Stomach (tissue), 19 donors: ENCODE measurements at places on chromosomes 5 and 9. TPM values are rescaled to one million over a fixed set of nuclear protein-coding genes. Genes with fewer than 3 reads are reported as not detected.
A peak's percentile ranks its signal among the peaks of the same experiment; 100 is the strongest.

DNA sequence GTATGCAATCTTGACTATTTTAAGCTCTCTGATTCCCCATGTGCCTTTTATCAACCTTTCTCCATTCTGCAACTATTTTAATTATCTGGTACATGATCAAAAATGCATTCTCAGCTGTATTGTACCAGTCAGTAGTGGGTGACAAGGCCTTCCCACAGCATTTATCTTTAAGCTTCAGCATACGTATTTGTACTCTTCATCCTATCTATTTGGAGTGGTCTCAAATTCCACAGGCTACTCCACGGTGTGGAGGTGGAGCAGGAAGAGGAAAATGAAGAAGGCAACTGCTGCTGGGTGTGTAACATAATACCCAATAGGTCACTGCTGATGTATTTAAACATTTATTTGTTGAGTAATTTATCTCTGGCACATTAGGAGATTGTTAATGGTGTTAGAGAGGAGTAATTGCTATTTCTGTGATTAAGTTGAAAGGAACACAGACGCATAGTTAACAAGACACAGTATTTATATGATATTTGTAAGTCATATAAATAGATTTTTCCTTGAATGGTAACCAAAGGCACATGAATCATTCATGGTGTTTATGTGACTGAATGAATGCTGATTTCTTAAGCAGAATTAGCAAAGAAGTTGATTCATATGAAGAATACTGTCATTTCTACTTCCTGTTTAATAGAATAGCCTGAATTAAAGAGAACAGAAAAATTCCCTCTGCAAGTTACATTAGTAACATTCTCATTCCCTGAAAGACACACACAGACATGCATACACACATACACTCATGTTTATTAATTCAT lies 153.8 kb upstream of the NR3C1 start:
- no peak for DNase-seq

The AFAP1L1 gene
- 14.0 TPM for total RNA-seq

The GPR21 gene
- not detected for total RNA-seq

The SAXO1 gene
- total RNA-seq: 4.7 TPM

DNA sequence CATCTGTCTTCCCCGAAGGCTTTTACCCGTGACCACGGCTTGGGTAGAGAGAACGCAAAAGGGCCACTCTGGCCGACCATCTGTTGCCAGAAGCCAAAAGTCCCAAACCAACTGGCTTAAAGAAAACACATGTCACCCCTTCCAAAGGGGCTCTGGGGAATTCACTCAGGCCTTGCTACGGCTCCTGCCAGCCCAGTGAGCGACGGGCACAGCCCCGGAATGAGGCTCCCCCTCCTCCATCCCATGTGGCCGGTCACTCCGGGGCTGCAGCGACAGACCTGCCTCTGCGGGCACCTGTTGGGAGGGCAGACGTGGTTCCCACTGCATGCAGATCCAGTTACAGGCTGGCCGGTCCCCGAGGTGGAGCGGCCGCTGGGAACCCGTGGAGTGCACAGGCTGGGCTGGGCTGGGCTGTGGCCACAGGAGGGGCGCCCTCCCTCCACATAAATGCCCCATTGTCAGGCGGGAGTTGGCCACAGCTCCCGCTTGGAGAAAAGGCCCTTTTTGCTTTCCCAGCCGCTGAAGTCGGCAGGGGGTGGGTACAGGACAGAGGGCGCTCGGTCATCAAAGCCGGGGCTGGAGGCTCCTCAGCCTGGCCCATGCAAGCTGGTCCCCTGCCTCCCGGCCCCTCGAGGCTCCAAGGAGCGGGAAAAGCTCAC lies 19.9 kb downstream of the NOTCH1 start:
- peak; percentile 83 for DNase-seq

The SNCAIP gene
- total RNA-seq: 2.6 TPM

- DNase-seq: no peak
Measured at GRCh38 chr9:14231196-14231990, 82.5 kb downstream of the NFIB start.

- DNase-seq: no peak
Measured at GRCh38 chr5:61048534-61048933, 103.5 kb downstream of the NDUFAF2 start.

- DNase-seq: no peak
Measured at GRCh38 chr5:163846512-163846911, 341.1 kb downstream of the MAT2B start.

GRCh38 chr9:29456940-29457339 lies 1883.7 kb upstream of the C9orf72 start:
- no peak for DNase-seq

The CCL27 gene
- not detected for total RNA-seq

- no peak for DNase-seq
Measured at GRCh38 chr9:82584349-82584863, 478.5 kb downstream of the RASEF start.
